ENCODE measurements at places on chromosomes 6 and 20. TPM values are rescaled to one million over a fixed set of nuclear protein-coding genes. Genes with fewer than 3 reads are reported as not detected.
A peak's percentile ranks its signal among the peaks of the same experiment; 100 is the strongest.

ADGB gene
- total RNA-seq = not detected

HLA-DPB1 gene
- total RNA-seq = 33.5 TPM

ZMYND8 gene
- total RNA-seq = 20.1 TPM

DNA sequence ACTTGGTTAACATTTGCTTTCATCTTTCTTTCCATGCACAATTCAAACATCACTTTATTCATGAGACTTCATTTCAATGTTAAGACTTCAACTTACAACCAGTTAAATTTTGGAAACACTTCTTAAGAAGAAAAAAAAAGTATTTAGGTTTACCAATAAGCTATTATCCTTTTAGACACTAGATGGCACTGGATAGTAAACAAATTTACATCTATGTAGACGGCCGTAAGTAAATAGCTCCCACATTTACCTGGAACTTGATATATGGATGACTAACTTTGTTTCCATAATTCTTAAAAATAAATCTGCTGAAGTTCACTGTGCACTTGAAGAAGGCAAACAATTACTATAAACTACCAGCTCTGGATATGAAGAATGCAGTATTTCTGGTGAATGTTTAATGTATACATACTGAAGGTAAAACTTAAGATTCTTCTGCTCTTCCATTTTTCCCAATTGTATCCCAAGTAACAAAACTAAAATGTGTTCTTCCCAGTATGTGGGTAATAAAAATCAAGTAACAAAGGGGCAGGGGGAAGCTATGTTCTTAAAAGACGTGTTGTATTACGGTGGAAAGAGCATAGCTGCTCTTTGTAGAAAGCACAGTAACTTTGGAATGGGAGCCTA is 130.6 kb upstream of the C6orf118 start:
- peak; percentile 47 for DNase-seq

GRCh38 chr6:7129360-7129759 is 21.6 kb downstream of the RREB1 start:
- DNase-seq = no peak
